NCI-H1092 (cell line): ENCODE measurements at places on chromosomes 13 and 19.

- peak; percentile 92 for DNase-seq
Observed at GRCh38 chr19:46373491-46374359, 26.8 kb downstream of the PPP5C start.

GRCh38 chr13:63693696-63694095 lies 2278.0 kb upstream of the PCDH20 start:
- no peak for DNase-seq

- no peak for DNase-seq
Observed at GRCh38 chr19:18879579-18880373, 16.2 kb downstream of the CERS1 start.

DNA sequence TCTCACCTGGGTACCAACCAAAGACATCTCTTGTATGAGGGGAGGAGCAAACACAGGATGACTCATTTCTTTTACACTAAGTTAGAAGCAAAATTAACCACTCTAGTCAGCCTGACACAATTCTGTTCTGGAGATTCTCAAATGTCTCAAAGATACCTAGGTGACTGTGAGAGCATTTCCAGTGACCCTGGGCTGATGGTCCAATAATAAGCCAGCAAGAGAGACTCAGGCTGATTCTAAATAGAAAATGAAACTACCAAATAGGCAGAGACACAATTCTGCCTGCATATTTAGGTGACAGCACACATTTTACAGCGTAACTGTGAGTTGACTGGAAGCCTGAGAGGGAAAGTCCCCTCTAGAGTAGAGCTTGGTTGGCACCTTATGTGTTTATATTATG lies 16.3 kb downstream of the ZNF91 start:
- no peak for DNase-seq

- no peak for DNase-seq
Observed at GRCh38 chr13:77372275-77372674, 45.4 kb upstream of the MYCBP2 start.

DNA sequence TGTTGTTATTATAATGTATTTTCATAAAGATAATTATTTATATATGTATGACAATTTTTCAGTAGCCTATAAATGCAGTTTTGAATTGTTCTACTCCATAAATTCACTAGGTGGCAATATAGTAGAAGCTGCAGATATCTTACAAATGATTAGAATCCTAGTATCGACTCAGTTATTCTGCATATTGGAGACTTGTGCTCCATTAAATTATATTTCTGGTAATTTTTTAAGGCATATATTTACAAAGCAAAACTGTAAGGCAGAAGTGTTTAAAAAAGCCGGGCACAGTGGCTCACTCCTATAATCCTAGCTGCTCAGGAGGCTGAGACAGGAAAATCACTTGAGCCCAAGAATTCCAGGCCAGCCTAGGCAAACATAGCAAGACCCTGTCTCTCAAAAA lies 58.7 kb downstream of the DPY19L3 start:
- no peak for DNase-seq

- DNase-seq: no peak
Observed at GRCh38 chr19:18487576-18488402, 34.1 kb downstream of the ELL start.

- no peak for DNase-seq
Observed at GRCh38 chr13:91184244-91184926, 163.1 kb upstream of the MIR17HG start.

- DNase-seq: peak; percentile 56
Observed at GRCh38 chr19:46133101-46133627, 8.7 kb upstream of the IGFL3 start.

- DNase-seq: no peak
Observed at GRCh38 chr13:36820222-36820621, 1.2 kb downstream of the RFXAP start.

DNA sequence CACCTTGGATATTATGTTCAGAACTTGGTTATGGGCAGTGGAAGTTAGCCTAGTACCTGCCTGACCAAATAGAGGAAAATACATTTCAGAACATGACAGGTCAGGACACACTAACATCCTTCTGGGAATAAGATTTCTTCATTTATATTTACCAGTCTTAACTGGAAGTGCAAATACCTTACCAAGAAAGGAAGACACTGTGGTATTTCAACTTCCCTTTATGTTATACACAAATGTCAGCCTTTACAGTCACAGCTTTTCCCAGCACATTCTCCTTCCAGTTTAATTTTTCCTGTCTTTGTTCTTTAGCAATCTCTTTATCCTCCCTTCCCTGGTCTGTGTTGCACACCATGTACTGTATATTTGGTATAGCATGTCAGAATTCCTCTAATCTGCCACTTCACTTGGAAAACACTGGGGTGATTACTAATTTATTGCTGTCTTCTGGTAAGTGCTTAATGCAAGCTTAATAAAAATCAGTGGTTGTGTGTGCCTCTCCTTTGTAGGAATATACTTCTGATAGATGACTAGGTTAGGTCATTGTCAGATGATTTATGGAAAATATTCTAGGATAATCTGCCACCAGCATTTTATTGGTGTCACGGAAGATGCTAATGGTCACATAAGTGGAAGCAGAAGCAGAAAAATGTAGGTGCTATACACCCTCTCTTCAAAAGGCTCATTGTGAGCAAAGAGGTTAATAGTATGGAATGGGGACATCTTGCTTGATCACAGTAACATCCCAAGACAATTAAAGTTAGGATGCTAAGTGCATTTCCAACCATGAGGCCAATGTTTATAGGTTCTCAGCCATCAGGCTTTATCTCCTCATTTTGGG lies 124.3 kb upstream of the STARD13 start:
- no peak for DNase-seq

DNA sequence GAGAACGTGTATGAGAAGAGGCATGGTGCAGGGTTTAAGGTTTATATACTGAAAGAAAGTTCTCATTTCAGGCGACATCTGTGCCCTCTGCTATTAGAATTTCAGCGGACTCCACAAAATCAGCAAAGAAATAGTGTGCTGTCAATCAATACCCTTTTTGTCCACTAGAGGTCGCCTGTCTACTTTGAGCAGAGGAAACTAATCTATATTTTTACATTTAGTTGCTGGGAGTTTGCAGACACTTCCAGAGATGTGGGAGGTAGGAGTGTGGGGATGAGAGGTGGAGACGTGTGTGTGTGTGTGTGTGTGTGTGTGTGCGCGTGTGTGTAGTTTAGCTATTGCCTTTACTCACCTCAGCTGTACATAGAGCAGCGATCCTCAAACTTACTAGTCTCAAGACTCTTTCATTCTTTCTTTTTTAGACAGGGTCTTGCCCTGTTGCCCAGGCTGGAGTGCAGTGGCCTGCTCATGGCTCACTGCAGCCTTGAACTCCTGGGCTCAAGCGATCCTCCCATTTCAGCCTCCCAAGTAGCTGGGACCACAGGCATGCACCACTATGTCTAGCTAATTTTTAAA lies 9.7 kb downstream of the INAFM1 start:
- DNase-seq: peak; percentile 5

- no peak for DNase-seq
Observed at GRCh38 chr19:15923702-15924101, 10.6 kb downstream of the CYP4F11 start.

DNA sequence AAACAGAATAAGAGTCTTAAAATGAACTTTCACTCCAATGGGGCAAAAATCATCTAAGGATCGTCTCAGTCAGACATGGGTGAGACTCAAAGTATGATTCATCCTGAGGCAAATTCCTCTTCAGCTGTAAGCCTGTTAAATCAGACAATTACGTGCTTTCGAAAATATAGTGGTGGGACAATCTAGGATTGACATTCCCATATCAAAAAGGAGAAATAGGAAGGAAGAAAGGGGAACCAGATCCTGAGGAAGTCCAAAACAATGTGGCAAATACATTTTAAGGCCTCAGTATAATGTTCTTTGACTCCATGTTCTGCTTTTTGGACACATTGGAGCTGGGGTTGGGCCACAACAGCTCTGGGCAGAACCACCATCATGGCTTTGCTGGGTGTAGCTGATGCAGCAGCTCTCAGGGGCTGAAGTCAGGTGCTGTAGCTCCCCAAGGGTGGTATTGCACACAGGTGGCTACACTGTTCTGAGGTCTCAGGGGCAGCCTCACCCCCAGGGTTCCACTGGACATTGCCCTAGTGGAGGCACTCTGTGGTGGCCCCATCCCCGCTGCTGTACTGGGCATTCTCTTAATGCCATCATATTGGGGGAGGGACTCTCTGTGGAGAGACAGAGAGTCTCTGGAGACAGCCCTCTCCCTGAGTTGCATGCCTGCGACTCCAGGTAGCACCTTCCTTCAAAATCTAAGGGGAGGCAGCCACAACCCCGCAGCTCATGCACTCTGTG lies 5.7 kb upstream of the FPR3 start:
- no peak for DNase-seq

- no peak for DNase-seq
Observed at GRCh38 chr19:51971624-51972023, 15.0 kb downstream of the ZNF350 start.

- DNase-seq: no peak
Observed at GRCh38 chr13:95745752-95746151, 68.8 kb downstream of the DNAJC3 start.

GRCh38 chr13:106686163-106686562 lies 118.2 kb upstream of the ARGLU1 start:
- DNase-seq: no peak

DNA sequence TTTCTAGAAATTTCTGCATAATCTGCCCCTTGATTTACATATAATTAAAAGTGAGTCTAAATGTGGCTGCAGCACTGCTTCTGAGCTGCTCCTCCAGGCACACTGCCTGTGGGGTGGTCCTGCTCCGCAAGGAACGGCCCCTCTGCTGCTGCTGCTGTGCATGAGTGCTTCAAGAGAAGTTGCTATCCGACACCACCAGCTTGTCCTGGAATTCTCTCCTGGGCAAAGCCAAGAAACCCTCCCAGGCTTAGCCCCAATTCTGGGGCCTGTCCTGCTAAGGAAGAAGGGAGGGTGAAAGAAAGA lies 7.5 kb upstream of the PDCD5 start:
- no peak for DNase-seq

DNA sequence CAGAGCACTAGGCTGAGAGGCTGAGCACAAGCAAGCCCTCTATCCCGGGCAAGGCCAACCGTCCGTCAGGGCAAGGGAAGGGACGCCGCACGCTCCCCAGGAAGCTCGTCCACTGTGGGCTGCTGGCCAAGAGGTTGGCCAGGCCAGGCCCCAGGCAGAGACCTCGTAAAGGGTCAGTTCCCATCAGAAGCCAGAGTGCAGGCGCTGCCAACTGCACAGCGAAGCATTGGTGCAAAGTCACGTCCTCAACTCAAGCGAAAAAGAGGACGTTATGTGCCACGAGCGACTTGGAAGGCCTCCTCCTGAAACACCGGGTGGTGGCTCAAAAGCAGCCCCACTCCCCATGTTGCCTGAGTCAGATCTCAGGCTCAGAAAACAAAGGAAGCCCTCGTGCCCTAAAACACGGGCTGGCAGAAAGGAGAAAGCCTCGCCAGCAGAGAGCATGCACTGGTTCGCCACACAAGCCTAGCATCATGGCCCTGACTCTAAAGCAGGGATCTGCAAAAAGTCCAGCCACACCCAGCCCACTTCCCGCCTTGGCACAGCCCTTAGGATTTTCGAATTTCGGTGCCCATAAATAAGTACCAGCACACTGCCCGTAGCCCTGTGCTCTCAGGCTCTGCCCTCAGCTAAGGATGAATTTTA lies 4.7 kb downstream of the AKAP8 start:
- DNase-seq: no peak

DNA sequence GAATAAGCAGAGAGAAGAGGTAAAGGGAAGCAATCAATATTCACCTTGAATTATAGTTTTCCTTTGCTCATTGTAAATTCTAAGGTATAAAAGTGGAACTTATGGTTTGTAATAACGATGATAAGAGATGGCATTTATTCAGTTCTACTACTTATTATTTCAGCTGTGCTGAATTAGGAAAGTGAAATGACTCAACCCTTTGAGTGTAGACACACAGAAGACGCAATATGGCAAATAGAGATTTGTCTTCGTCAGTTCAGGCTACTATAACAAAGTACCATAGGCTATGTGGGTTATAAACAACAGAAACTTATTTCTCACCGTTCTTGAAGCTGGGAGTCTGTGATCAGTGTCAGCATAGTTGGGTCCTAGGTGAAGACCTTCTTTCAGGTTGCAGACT lies 713.0 kb upstream of the PCDH9 start:
- no peak for DNase-seq

GRCh38 chr13:91236921-91237320 lies 110.6 kb upstream of the MIR17HG start:
- no peak for DNase-seq

- DNase-seq: no peak
Observed at GRCh38 chr13:48505597-48506091, 27.2 kb downstream of the RCBTB2 start.

- no peak for DNase-seq
Observed at GRCh38 chr13:75417656-75418055, 64.3 kb downstream of the TBC1D4 start.

DNA sequence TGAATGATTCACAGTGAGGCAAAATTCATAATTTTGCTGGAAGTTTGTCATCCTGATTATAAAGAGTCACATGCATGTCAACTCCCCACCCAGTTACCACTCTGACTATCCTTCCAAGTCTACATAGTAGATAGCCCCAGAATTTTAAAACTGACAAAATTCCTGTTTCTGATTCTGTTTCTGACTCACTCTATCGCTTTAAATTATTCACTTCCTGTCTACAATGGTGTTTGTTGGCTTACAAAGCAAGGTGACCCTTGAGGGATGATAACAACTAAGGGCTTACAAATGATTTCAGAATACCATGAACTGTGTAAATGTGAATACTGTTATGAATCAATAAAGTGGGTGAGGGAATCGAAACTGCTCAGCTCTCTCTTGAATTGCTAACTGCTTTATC lies 98.7 kb upstream of the KL start:
- DNase-seq: no peak

GRCh38 chr13:20424949-20425348 lies 100.7 kb downstream of the CRYL1 start:
- no peak for DNase-seq

DNA sequence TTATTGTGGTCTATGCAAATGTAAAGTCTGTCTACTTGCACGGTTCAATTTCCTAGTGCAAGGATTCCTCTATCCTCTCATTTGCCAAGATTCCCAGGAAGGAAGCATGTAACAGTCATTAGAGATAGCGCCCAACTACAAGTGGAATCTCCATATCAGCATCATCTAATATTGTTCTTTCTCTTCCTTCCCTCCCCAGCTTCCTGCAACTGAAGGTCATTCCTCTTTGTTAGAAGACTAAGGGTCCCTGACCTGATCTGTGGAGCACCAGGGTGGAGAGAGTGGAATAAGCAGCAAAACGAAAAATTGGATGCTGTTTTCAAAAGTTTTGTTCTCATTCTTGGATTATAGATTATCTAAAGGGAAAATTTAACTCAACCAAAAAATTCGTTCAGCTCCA lies 714.0 kb downstream of the DIAPH3 start:
- DNase-seq: no peak

- no peak for DNase-seq
Observed at GRCh38 chr13:29164116-29164515, 344.0 kb downstream of the MTUS2 start.

- DNase-seq: no peak
Observed at GRCh38 chr19:18975011-18975410, 34.0 kb upstream of the HOMER3 start.

GRCh38 chr19:27751044-27751391 lies 1461.9 kb downstream of the UQCRFS1 start:
- no peak for DNase-seq

- DNase-seq: no peak
Observed at GRCh38 chr19:12117201-12117970, 22.8 kb downstream of the ZNF20 start.

GRCh38 chr19:50478901-50479715 lies 2.5 kb upstream of the GARIN5A start:
- no peak for DNase-seq

- no peak for DNase-seq
Observed at GRCh38 chr19:57348136-57348535, 2.9 kb upstream of the ZNF304 start.
